ENCODE measurements at places on chromosomes 5 and 9.

- no peak for DNase-seq
These were observed 288.9 kb upstream of the VLDLR start for GRCh38 chr9:2332663-2333062.

DNA sequence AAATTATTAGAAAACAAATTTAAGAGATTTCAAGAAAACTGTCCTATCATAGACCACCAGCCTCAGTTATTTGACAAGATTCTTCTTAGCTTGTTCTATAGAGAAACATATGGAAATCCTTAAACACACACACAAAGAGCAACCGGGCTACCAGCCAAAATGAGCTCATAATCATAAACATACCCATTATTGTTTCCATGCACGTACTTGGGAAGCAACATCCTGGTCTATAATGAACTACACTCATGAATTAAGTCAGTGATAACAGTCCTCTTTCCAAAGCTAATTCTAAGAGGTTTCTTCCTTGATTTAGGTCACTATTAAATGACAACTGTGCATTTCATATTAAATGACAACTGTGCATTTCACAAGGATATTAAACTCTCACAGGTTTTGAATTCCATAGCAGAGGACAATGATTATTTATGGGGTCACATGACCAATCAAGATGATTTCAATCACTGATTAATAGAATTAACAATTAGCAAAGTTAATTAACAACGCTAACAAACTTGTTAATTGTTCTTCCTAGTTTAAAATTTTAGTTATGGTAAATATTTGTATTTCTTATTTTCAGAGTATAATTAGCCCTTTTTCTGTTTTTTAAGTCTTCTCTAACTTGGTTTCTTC is 77.0 kb downstream of the OXCT1 start:
- DNase-seq: no peak

DNA sequence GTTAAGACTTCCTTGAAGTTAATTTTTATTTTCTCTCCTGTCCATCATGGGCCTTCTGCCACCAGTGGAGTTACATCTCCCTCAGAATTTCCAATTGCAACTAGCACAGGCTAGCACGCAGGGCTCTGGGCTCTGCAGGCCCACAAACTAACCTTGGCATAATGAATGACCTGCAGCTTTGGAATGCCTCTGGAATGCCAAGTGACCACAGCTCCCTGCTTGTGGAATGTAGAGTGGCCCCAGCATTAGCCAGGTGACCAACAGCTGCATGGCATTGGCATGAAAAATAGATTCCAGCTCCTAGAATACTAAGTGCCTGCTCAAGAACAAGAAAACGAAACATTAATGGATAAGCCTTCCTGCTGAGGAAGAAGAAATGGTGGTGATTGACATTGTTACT is 726.1 kb downstream of the BRINP1 start:
- no peak for DNase-seq

GRCh38 chr5:74431290-74431669 is 209.2 kb downstream of the ENC1 start:
- DNase-seq: no peak

Measured in GM12878 (cell line).